ENCODE measurements at places on chromosomes 5 and 9.

GRCh38 chr5:54835647-54836046, 149.7 kb downstream of the ESM1 start:
- no peak for DNase-seq

- no peak for DNase-seq
These were observed 38.2 kb downstream of the SLC9A3 start for GRCh38 chr5:485946-486491.

DNA sequence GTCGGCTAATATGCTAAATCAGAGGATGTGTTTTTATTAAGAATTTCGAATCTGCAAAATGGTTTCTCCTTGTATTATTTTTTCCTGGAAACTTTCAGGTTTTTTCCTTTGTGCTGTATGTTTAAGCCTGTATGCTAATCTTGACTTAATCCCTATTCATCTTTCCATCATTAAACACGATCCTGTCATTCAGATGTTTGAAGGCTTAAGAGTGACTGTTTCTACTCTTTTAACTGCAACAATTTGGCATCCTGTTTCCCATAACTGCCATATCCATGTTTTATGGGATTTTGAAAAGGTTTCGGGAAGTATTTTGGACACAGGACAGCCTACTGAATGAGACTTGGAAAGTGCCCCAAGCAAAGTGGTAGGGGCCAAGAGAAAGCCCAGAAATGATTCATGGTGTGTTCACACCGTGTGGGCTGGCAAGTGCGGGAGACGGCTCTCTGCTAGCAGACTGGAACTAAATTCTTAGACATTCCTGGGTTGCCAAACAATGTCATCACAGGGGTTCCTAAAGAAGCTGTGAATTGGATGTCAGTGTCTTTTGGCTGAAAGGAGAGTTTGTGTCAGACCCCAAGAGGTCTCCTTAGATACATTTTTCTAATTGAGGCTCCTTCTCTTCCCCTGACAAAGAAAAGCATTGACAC, 125.4 kb upstream of the ADAMTS16 start:
- no peak for DNase-seq

- no peak for DNase-seq
These were observed 20.1 kb downstream of the PDE6A start for GRCh38 chr5:149924486-149924885.

- DNase-seq, result no peak
These were observed 25.6 kb upstream of the TUSC1 start for GRCh38 chr9:25703701-25704357.

DNA sequence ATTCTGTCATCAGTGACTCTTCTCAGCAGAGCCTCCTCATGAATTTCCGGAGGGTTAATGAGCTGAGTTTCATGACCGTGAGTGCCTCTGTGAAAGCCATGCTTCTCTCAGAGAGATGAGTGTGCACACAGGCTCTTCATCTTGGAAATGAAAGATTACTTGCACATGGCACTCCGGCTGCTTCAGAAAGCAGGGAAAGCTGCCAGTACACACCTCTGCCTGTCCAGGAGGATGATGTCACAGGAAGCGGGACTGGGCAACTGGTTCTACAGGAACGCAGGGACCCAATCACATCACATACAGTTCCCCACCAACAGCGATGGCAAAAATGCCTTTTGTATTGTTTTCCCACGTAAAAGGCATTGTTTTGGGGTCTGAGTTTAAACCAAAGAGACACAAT, 286.0 kb upstream of the DAP start:
- DNase-seq, result no peak

GRCh38 chr5:179608131-179608581, 15.3 kb downstream of the HNRNPH1 start:
- DNase-seq, result no peak

DNA sequence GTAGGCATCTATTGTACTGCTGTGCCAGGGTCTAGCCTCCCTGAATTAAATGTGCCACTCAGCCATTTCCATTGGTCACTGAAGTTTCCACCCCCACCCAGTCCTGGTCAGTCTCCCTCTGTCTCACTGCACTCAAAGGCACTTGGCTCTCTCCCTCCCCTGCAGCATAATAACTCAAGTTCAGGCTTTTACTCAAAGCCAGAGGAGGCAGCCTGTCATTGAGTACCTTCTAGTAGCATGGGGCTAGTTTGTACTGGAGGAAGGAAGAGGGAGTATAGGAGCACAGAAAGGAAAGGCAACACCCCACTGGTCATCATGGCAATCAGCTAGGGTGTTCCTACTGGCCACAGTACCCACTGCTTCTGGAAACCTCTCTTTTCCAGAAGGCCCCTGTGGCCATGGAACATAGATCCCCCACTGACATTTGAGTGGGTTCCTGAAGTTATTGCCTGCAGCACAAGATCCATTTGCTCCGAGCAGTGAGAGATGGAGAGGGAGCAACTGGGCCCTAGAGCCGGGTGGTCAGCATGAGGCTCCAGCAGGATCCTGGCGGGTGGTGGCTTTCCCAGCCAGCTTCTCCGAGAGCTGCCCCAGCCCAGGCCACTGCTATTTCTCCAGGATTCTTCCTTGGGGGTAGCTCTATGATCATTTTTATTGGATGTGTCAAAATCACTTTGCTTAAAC, 89.9 kb upstream of the CPEB4 start:
- no peak for DNase-seq

GRCh38 chr5:175131432-175131831, 312.6 kb downstream of the DRD1 start:
- no peak for DNase-seq

- no peak for DNase-seq
These were observed 34.2 kb upstream of the IL7R start for GRCh38 chr5:35822511-35822910.

GRCh38 chr5:155872629-155873220, 454.2 kb upstream of the SGCD start:
- DNase-seq, result no peak

GRCh38 chr5:152271420-152271819, 133.7 kb downstream of the NMUR2 start:
- DNase-seq, result no peak

GRCh38 chr5:172858990-172859811, 25.1 kb downstream of the ERGIC1 start:
- no peak for DNase-seq

DNA sequence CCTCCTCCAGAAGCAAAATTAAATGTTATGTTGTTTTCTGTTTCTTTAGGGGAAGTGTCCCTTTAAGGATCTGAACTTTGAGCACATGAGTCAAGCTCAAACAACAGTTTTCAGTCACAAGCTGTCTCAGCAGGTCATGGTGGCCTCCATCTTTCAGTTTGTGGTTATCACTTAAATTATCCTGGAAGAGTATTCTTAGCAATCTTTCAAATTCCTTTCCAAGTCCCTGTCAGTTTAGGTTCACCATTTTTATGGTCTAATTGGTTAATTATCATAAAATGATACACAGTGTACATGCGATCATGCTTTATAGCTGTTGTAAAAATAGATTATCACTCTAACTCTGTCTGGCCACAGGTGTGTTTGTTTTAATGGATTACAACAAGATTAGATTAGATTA, 43.1 kb upstream of the SELENOP start:
- DNase-seq, result no peak

- no peak for DNase-seq
These were observed 137.2 kb downstream of the MTX3 start for GRCh38 chr5:79853676-79854418.

- peak; percentile 34 for DNase-seq
These were observed 184.5 kb upstream of the TLE4 start for GRCh38 chr9:79387101-79387835.

DNA sequence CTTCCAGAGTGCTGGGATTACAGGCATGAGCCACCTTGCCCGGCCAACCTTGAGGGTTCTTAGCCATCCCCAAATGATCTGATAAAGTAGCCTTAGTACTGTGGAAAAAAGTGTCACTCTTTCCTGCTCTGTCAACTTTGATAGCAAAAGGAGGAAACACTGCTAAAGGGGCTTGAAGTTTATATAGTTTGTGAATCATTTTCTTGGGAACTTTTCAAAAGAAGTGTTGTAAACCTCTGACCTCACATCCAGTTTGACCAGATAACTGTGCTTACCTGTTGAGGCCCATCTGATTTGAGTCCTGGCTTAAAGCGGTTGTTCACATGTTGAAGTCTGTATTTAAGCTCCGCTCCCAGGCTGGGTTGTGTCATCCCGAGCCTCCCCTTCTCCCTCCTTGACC, 303.3 kb downstream of the DOCK8 start:
- DNase-seq, result no peak

DNA sequence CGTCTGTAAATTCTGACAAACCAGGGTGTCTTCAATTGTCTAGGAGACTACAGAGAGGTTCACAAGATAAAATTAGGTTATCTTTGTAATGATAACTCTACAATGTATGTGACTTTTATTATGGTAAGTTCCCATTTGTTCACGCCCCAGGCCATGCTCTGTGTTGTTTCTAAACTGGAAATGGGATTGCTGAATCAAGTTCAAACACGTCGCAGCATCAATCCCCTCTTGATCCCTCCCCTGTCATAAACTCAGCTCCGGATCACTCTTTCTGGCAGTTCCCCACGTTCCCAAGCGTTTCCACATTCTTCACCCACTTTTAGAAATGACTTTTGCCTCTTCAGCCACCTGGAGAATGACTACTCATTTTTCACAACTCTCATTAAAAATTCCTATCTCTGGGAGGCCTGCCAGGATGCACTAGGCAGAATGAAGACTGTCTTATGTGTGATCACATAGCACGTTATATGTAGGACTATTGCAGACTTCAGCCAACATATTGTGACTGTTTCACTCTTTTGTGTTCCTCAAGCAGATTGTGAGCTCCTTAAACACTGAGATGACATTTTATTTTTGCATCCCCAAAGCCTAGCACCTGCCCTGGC, 1124.2 kb upstream of the WWC1 start:
- DNase-seq, result no peak

- DNase-seq, result no peak
These were observed 150.5 kb downstream of the YTHDC2 start for GRCh38 chr5:113663879-113664541.

- DNase-seq, result no peak
These were observed 130.3 kb upstream of the TBC1D2 start for GRCh38 chr9:98385751-98386150.

DNA sequence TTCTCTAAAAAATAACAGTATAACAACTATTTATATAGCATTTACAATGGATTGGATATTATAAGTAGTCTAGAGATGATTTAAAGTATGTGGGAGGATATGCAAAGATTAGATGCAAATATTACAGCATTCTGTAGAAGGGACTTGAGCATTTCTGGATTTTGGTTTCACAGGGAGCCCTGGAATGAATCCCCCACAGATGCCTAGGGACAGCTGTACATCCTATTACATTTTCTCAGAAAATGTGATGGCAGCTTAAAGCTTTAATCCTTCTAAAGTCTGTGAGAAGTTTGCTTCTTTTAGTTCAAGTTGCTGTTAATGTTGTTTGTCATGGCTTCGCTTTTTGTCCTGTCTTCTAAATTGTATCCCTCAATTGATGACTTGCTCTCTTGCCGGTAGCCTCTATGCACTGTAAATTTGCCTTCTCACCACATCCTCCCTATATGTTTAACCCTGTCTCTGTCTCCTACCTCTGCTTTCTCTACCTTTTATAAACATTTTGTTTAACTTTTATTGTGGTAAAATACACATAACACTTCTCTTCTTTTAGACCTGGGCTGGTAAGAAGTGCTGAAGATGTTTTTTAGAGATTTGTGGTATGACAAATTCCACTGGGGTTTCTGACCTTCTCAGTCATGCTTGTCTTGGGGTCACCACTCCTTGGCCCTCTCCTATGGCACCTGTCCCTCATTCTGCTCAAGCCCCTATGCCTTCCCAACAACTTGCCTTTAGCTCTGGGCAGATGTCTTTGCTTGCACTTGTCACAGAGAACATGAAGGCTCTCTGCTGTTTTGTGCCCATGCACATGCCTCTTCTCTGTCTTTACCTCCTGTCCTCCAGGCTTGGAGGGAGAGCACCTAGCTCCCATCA, 37.9 kb downstream of the LNPEP start:
- no peak for DNase-seq

- no peak for DNase-seq
These were observed 44.4 kb downstream of the FNBP1 start for GRCh38 chr9:129998491-129999140.

DNA sequence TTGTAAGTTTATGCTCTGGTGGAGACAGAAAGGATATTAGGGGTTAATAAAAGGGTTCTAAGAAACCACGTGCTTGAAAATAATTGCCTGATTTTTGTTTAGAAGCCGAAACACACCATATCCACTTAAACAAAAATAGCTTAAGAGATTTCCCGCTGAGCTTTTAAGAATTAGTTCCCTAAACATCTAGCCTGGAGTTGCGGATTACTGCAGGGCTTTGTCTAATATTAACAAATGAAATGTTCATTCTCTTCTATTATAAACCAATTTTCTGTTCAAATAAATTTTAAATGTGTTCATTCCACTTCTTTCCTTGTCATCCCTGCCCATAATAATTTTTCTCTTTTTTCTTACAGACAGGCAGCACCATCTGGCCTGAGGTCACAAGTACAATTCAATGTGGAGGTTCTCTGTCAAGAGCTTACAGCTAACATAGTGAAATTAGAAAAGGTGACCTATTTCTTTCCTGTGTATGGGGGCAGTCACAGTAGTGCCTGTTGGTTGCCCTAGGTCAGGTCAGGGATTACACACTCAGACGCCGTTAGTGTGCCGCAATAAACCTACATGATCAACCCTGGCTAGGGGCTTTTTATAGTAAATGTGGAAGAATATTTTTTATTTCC, 65.3 kb downstream of the GRAMD2B start:
- DNase-seq, result no peak

DNA sequence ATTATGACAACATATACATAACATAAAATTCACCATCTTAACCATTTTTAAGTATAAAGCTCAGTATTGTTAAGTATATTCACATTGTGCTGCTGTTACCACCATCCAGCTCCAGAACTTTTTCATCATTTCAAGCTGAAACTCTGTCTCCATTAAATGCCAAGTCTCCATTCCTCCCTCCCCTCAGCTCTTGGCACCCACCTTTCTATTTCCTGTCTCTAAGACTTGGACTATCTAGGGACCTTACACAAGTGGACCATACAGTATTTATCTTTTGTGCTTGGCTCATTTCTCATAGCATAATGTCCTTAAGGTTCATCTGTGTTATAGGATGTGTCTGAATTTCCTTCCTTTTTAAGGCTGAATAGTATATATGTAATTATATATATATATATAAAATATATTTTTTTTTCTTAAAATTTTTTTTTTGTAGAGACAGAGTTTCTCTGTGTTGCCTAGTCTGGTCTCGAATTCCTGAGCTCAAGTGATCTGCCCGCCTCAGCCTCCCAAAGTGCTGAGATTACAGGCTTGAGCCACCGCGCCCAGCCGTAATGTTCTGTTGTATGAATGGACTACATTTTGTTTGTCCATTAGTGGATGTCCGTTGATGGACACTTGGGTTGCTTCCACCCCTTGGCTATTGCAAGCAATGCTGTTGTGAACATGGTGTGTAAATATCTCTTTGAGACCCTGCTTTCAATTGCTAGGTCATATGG, 72.3 kb downstream of the EHMT1 start:
- DNase-seq, result no peak

GRCh38 chr9:131651160-131651559, 88.7 kb downstream of the RAPGEF1 start:
- no peak for DNase-seq

- DNase-seq, result no peak
These were observed 1093.8 kb upstream of the CDH9 start for GRCh38 chr5:28132151-28132550.
